ENCODE measurements at places on chromosomes 4 and X.

DNA sequence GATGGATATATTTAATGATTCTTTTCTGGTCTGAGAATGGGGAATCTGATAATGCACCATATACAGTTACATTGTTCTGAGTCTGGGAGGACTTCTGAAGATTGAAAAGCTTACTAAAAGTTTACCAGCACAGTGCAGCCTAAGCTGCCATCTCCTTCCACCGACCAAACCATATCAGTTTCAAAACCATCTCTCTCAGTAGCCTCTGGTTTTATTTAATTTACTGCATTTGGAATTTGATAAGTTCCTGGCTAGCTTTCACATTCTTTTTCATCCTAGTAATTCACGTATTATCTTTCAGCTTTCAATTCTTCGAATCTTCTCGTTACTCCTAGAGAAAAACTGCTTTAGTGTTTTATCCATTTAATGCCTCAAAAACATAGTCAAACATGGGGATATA, 181.4 kb upstream of the HCCS start:
- DNase-seq: no peak

DNA sequence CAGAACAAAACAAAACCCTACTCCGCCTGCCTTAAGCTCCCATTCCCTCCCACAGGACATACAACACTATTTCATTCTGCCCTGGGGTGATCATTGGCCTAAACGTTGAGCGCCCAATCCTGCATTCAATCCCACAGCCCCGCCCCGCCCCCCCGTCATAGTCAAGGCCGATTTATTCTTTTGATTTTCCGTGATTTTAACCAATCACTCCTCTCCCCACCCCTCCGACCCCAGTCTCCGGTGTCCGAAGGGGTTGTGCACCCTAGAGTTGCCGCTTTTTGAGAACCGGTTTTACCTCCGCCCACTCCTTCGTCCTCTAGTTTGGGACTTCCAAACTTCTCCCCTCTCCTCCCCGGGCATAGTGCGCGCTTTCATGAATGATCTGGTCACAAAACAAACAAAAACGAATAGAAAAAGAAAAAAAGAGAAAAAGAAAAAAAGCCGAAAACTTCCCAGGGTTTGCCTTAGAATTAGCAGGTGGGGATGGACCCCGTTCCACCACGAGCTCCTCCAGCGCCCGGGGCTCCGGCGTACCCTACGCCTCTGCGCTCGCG, 446 bp upstream of the UBE2A start:
- no peak for DNase-seq

DNA sequence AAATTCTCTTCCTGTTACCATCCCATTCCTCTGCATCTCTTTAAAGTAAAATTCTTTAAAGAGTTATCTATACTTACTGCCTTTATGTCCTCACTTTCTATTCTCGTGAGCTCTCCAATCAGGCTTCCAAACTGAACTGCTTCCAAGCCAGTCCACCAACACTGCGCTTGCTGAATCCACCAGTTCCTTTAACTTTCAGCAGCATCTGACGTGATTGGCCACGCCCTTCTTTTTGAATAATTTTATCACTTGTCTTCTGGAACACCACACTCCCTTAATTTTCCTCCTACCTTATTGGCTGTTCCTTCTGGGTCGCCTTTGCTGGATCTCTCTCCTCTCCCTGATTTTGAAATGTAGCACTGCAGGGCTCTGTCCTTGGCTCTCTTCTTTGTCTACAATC, at the start of gene KIAA1210:
Gene KIAA1210, minus strand, starts transcription at position 163 of the 400 bp plus-strand sequence. CDS start 4,170 bp downstream, outside the sequence.
- no peak for DNase-seq

- no peak for DNase-seq
These were observed 10.5 kb upstream of the TIGD2 start for GRCh38 chr4:89100853-89101252.

GRCh38 chr4:168695288-168695687, 198.4 kb downstream of the PALLD start:
- DNase-seq: no peak

DNA sequence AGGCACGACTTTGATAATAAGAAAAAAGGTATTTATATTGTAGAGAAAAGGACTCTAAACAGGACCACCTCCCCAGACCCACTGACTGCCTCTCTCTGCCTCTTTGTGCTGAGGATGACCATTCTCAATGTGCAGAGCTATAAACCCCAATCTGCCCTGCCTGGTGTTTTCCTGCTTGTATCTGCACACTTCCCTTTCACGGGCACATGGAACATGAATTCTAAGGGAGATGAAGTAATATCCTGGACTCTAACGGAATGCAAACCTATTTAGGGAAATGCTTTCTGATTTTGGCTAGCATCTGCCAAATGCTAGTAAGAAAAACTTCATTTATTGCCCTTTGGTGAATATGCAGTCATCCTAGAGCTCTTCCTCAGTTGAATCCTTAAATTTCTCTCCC, 2.4 kb downstream of the DIPK2B start:
- no peak for DNase-seq

- no peak for DNase-seq
These were observed 484 bp downstream of the GALNTL6 start for GRCh38 chr4:171813526-171814250.

DNA sequence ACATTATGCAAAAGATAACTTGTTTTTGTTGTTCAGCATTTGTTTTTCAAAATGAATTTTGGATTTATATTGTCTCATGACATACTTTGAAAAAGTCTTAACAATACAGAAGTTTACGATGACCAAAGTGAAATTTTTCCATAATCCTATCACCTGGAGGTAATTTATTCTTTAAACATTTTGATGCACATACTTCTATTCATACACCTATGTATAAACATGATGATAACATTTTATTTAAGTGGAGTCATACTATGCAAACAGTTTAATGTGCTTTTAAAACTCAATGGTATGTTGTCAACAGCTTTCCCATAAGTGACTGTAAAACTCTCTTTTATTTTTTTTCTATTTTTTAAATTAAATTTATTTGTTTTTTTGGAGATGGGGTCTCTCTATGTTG, 65.0 kb downstream of the STAG2 start:
- DNase-seq: no peak

DNA sequence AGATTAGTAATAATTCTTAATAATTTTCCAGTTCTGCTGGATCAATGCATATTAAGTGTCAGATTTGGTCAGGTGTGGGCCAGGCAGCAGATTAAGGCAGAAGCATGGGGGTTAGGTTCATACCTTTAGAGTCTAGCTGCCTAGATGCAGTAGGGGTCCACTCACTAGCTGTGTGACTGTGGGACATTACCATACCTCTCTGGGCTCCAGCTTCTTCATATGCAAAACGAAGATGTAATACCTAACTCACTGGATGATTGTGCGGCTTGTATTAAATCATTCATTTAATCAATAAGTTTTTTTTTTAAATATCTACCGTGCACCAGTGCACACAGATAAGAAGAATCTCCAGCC, 1.4 kb downstream of the ANXA3 start:
- DNase-seq: no peak

DNA sequence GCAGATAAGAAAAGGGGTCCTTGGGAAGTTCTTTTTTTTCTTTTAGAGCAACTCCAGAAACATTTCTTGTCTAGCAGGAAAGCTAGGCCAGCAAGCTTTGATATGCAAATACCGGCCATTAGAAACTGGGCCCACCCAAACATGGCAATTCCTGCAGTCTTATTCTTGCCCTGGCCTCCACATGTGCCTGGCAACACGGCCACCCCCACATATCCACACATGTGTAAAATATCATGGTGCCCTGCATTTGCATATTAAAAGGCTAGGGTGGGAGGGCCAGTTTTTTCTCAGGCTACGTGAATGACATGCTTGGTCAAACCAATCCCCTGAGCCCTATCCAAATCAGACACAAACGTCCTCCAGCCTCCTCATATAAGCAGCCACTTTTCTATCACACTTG, 171.7 kb upstream of the ZCCHC13 start:
- DNase-seq: no peak

DNA sequence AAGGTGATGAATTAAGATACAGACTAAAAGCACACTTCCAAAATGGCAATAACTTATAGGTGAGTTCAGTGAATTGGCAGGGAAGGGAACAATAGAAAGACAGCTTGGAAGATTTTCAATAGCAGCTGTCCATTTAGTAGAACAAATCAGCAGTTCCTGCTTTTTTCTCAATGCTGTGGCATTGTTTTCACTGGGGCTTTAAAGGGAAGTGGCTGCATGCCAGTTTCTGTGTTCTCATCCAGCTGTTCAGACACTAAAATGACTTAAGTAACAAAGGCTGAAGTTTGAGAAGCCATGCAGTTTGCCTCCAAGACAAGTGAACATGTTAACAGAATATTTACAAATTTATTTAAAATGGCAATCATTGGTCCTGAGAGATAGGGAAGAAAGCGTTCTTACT, 291.9 kb downstream of the FAM47A start:
- no peak for DNase-seq

GRCh38 chrX:9955506-9955905, 11.7 kb upstream of the CLDN34 start:
- no peak for DNase-seq

- DNase-seq: no peak
These were observed 327.4 kb downstream of the KCTD8 start for GRCh38 chr4:44121210-44121609.

- DNase-seq: no peak
These were observed 72.8 kb downstream of the IRF2 start for GRCh38 chr4:184401397-184402171.

DNA sequence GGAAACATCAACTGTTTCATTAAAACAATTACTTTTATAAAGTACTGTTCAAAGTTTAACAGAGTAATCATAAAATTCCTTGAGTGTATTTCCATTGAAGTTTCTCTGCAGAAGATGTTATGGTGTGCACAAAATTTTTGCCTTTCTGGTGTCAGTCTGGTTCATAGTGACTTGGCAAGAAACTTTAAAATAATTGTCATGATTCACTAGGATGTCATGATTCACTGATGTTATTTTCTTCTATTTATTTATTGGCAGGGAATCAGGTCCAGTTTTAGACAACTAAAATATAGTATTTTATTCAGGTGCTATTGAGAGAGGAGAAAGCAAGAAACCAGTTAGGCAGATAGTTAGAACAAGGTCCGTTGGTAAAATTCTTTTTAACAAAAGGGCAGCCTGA, 3.8 kb downstream of the UGT2A1 start:
- no peak for DNase-seq

- DNase-seq: no peak
These were observed 62.9 kb downstream of the ELOVL6 start for GRCh38 chr4:110135523-110135922.

DNA sequence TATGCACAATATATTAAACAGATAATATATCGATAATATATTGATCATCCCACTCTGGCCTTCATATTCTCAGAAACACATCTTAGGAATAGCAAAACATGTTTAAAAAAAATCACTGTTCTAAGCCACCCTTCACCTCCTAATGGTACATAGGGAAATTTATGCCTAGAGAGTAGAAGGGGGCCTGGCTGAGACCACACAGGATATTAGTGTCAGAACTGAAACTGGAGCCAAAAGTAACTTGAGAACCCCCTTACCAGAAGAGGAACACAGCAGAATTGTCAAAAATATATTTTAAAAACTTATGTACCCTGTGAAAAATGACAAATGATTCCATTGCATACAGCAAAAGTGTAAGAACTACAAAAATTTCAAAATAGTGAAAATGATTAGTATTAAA, 173.1 kb downstream of the VSIG4 start:
- no peak for DNase-seq

- no peak for DNase-seq
These were observed 101.9 kb upstream of the MAML3 start for GRCh38 chr4:140255927-140256326.

- DNase-seq: no peak
These were observed 7.6 kb downstream of the UGT8 start for GRCh38 chr4:114606245-114606644.

GRCh38 chr4:6501171-6501570, 28.8 kb upstream of the PPP2R2C start:
- DNase-seq: no peak

- no peak for DNase-seq
These were observed 338.9 kb upstream of the FAM241A start for GRCh38 chr4:111806331-111806730.

DNA sequence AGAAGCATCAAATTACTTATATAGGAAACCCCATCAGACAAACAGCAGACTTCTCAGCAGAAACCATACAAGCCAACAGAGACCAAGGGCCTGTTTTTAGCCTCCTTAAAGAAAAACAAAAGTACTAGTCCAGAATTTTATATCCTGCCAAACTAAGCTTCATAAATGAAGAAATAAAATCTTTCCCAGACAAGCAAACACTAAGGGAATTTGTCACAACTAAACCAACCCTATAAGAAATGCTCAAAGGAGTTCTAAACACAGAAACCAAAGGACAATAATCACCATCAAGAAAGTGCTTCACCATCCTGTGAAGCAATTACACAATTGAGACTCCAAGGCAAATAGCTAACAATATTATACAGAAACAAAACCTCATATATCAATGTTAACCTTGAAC, 238.6 kb downstream of the NKX6-1 start:
- no peak for DNase-seq

DNA sequence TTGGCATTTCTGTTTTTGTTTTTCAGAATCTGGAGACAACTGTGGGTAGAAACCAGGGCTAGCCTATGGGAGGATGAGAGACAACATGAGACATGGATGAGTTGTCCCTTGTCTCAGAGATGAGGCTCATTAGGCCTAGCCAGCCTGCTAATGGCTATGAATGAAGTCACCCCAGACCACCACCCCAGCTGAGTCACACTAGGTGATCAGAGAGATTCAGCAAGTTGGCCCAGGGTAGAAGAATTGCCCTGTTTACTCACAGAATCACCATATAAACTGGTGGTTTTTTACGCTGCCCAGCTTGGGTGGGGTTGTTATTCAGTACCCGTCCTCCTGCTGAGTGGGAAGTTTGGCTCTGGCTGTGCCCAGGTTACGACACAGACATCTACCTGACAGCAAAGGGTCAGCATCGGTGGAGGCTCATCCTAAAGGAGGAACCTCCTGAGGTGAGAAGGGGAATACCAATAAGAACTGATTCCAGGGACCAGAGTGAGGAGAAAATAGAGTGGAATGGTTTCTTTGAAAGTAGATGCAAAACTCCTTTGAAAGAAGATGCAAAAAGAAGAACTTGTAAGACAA, 17.2 kb upstream of the ARSJ start:
- DNase-seq: no peak

GRCh38 chr4:148126825-148127224, 315.4 kb downstream of the NR3C2 start:
- DNase-seq: no peak

GRCh38 chrX:14359316-14359715, 170.0 kb upstream of the GLRA2 start:
- DNase-seq: no peak

- no peak for DNase-seq
These were observed 65.4 kb downstream of the SOX3 start for GRCh38 chrX:140439476-140439875.

- DNase-seq: no peak
These were observed 5.9 kb downstream of the SNX25 start for GRCh38 chr4:185215261-185215660.

GRCh38 chr4:4420421-4420820, 33.5 kb downstream of the NSG1 start:
- DNase-seq: no peak

GRCh38 chr4:5504486-5504885, 203.9 kb downstream of the EVC2 start:
- no peak for DNase-seq

GRCh38 chrX:130604882-130605281, 203.1 kb downstream of the RBMX2 start:
- no peak for DNase-seq
